Stimulated activated CD8-positive, alpha-beta memory T cell treated with anti-CD3 and anti-CD28 coated beads, Interleukin-4, amount 100 ng/mL, for 1 hour (primary cell): ENCODE measurements at places on chromosomes 5 and 9.

DNA sequence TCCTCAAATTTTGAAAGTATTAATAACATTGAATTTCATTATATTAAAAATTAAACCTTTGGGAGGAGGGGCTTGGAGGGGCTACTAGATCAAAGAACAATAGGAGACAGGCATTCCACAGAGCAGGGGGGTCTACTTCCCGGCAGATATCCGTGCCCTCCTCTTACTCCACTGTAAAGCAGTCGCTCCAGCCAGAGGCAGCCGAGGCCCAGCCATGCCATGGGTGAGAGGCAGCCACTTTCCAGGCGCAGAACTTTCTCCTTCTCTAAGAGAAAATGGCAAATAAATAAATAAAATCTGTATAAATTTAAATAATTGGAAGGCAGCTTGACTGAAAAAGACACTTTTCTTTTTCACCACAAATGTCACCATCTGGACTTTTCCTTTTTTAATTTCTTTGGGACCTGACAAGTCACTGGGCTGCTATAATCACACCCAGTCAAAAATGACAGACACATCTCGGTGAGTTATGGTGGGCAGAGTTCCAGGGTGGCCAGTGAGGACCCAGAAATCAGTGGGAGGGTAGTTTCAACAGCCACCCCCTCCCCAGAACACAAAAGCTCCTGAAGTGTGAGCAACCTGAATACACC lies 302.2 kb upstream of the SMARCA2 start:
- DNase-seq = no peak

DNA sequence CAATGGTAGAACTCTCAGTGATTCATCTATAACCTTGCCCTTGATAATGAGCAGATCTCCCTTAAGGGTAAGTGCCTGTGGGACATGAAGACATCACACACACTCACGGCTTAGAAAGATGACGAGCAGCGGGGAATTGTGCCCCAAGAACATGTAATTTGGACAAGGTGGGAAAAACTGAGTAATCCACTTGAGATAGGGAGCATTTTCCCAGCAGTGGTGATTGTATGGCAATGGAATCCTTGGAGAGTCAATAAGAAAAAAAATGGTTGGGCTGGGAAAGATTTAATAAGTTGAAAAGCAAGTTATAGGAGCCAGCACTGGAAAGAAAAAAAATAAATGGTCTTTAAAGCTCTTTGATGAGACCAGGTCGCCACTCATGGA lies 193.1 kb downstream of the GLIS3 start:
- DNase-seq = no peak

GRCh38 chr5:178119915-178120606 lies 6.7 kb downstream of the N4BP3 start:
- no peak for DNase-seq

GRCh38 chr9:129319938-129320481 lies 141.9 kb upstream of the IER5L start:
- no peak for DNase-seq

GRCh38 chr5:132668706-132669454 lies 4.9 kb upstream of the IL4 start:
- DNase-seq = no peak

DNA sequence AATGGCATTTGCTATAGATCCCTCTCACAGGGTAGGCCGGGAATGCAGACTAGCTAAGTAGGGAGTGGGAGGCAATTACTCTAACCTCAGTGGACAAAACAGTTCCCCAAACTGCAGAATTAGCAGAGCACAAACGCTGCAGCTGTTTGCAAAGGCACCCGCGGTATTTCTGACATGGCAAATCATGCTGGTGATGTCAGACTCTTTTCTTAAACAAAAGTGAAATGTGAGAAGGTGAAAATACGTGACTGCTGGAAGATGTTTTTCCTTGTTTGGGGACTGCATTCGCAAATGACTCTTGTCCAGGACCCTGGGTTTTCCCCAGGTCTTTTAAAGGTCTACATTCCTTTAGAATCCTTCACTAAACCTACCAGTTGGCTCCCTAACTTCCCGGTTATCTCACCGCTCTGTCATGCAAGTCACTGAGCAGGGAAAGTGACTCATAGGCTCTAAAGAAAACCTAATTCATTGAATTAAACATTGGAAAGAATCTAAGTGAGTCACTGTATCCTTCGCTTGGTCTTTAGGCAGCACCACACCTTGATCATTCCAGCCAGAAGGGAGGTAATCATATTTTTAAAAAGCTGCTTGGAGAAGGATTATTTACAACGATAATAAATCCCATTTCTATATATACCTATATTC lies 91.5 kb upstream of the DNAH5 start:
- DNase-seq = no peak

DNA sequence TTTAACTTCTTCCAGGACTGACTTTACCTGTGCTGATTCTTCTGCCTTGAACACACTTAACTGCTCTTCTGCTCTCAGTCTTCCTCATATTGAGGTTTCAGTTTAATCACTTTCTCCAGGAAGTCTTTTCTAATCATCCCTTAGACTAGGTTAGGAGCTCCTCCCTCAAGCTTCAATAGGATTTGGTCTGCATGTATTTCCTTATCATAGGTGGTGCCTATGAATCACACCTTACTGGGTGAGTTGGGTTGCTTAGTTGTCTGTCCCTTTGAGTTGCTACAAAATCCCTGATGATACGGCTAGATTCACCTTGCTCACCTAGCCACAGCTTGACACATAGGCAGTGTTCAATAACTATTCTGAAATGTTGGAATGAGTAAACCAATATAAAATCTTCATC lies 164.4 kb downstream of the DNAH5 start:
- no peak for DNase-seq

DNA sequence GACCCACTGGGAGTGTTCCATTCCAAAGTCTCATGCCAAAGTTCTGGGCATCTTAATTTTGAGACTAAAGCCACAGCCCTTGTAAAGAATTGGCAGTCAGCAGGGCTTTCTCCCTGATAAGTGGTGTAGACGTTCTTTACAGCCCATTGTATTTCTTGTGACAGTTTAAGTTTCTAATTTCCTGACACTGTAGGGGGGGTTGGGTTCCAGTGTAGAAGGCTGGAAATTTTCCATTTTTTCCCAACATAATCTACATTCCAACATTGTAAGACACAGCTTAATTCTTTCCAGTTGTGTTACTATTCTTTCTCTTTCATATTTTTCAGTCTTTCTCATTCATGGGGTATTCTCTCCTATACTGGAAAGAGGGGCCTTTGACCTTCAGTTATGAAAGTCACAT lies 121.1 kb downstream of the FBXL7 start:
- no peak for DNase-seq

GRCh38 chr5:16135003-16135402 lies 44.6 kb downstream of the MARCHF11 start:
- no peak for DNase-seq

DNA sequence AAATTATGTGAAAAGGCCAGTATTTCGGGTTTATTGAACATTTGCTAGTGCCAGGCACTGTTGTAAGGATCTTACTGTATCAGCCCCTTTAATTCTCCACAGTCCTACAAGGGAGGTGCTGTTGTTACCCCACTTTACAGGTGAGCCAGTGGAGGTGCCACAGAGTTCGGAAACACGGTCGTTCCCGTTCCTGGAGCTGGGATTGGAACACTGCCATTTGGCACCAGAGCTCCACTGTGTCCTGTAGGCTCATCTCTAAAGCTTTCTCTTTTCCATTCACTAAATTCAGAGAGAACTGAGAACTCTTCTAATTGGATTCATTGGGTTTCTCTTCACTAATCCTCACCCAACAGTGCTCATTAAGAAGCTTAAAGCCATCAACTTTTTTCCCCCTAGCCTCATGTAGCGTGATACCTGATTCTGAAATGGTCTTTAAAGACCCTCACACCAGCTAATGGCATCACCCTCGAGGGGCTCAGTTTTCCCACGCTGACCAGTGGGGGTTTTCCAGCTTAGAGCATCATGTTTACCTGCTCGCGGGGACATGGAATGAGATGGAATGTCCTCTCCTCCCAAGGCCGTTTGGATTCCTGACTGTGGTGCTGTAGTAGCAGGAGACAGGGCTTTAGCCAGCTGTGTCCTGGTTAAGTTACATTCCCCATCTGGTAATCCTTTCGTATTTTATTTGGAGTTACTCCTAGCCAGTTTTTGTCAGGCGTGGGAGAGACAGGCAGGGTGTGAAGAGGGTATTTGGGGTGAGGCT lies 5.8 kb downstream of the ERGIC1 start:
- DNase-seq = no peak

DNA sequence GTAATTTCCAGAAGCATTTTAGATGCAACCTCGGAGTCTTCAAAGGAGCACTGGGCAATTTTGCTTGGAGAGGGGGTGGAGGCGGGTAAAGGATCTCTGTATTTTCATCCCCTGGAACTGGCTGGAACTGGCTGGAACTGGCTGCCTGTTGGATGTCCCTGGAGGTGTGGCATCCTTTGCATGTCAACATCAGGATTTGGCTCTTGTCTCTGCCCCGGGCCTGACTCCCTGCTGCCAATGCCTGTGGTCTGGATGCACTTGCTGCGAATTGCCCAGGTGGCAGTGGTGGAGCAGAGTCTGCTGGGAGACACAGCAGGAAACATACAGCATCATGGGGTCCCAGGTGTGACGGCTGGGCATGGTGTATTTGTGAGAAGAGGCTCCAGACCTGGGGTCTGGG lies 391.3 kb downstream of the GADD45G start:
- DNase-seq = no peak
